ENCODE measurements at places on chromosomes 16 and 17.

- no peak for DNase-seq
Measured at GRCh38 chr16:14148569-14148968, 77.5 kb downstream of the MRTFB start.

- no peak for DNase-seq
Measured at GRCh38 chr16:24890746-24891145, 45.0 kb downstream of the SLC5A11 start.

GRCh38 chr17:46129302-46129701, 63.9 kb downstream of the KANSL1 start:
- no peak for DNase-seq

DNA sequence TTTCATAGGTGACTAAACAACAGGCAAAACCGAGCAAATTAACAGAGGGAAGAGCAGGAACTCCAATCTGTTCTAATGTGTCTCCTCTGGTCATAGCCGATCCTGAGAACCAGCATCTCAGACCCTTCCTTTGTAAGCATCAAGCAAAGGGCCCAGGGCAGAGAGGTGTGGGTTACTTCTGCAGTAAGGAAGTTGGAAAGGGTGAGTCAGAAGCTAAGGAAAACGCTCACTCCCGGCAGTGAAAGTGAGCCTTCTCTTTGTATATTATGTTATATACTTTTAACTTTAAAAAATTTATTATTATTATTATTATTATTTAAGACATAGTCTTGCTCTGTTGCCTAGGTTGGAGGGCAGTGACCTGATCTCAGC, 77.7 kb downstream of the MRM3 start:
- DNase-seq = no peak

- DNase-seq = no peak
Measured at GRCh38 chr16:84643180-84643583, 5.1 kb upstream of the KLHL36 start.

DNA sequence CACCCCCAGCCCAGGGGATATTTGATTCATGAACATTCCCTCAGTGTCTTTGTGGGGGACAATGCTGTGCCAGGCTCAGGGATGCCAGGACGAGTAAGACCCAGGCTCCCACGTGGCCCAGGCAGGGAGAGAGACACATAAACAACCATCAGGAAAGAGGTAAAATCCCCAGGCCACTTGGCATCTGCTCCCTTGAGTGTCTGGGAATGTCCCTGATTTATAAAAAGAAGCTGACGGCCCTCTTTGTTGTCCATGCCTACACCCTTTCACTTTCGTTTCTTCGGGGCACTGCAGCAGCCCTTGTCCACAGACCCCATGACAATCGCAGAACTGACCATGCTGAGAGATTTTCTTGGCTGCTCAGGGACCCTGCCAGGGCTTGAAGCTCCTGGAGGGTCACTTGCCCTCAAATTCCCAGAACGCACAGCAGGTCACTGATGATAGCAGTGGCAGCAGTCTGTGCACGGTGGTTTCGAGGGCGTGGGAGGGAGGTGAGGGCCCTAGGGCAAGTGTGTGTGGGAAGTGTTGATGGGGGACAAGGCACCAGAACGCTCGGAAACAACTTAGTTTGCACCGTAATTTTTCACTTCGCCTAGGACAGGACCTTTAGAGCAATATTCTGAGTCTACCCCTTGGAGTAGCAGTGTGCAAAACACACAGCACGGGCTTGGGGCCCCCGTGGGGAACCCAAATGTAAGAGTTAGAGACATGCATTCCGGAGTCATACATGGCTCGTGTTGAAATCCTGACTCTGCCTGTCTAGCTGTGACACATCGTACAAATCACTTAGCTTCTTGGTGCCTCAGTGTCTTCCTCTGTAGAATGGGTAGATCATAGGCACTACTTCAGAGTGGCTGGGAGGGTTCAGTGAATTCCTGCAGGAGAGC, 4.7 kb downstream of the NOD2 start:
- DNase-seq = peak; percentile 10

GRCh38 chr17:70168044-70168976, 1.0 kb upstream of the KCNJ2 start:
- DNase-seq = no peak

GRCh38 chr16:4136229-4136813, 20.1 kb upstream of the ADCY9 start:
- DNase-seq = no peak

DNA sequence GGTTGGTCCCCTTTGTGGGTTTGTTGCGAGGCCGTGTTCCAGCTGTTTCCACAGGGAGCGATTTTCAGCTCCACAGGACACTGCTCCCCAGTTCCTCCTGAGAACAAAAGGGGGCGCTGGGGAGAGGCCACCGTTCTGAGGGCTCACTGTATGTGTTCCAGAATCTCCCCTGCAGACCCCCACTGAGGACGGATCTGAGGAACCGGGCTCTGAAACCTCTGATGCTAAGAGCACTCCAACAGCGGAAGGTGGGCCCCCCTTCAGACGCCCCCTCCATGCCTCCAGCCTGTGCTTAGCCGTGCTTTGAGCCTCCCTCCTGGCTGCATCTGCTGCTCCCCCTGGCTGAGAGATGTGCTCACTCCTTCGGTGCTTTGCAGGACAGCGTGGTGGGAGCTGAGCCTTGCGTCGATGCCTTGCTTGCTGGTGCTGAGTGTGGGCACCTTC, 27.3 kb upstream of the STH start:
- DNase-seq = no peak

GRCh38 chr17:80951121-80952090, 40.2 kb upstream of the CHMP6 start:
- no peak for DNase-seq

DNA sequence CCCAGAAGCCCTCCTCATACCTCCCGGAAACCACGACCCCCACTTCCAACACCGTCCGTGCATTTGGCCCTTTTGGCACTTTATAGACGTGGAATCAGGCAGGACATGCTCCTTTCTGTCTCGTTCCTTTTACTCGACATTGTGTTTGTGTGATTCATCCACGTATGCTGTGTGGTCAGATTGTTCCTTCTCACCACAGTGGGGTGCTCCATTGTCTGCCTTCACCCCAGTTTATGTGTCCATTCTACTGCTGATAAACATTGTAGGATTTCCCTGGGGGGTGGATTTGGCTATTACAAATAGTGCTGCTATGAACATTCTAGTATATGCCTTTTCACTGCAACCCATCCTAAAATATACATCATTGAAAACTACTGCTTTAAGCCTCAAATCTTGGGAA, 28.9 kb upstream of the RPH3AL start:
- DNase-seq = no peak

DNA sequence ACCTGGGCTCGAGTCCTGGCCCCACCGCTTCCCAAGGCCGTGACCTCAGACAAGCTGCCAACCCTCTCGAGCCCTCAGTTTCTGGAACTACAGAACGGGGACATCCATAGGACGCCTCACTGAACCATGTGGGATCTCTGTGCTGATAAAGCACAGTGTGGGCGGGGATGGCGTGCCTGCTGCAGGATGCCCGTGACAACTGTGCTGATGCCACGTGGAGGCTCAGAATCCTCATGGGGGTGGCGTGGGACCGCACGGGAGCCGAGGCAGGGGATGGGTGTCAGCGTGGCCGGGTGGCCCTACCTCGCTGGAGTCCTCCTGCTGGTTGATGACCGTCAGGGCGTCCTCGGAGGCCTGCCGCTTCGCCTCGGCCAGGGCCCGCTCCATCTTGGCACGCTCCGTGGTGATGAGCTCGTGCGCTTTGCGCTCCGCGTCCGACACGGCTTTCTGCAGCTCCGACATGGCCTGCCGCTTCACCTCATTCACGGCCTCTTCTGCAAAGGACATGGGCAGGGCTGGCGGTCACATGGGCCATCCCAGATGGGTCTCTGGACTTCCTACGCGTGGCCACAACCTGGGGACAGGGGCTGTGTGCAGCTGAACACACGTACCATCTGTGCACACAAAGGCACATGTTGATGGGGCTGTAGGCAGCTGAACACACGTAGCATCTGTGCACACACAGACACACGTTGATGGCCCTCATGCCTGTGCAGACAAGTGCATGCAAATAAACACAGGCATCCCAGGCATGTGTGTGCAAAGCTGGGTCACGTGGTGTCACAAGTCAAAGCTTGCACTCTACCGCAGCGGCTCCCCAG, 12.7 kb upstream of the PABPN1L start:
- DNase-seq = no peak

DNA sequence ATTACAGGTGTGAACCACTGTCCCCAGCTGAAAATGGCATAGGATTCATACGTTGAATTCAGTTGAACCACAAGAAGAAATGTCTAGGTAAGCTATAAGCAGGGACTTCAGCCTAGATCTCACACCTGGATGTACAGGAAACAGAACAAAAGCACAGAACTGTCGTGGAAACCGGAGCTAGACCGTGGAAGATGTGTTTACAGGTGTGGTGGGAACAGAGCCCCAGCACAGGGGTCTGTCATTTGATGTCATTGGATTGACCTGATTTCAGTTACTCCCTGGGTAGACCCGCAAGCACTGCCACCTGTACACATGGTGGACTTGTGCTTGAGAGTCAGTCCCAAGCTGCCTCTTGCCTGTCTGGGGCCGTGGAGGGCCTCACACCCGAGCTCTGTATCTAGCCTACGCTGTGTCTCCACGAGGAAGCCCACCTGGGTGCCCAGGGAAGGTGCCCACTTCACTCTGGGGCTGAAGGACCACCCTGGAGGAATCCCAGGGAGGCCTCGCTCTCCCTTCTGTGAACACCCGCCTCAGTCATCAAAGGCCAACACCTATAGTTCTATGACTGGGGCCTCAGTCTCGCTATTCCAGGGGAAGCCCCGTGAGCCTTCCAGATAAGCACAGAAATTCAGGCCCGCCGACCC, 32.2 kb upstream of the MLKL start:
- no peak for DNase-seq

- DNase-seq = no peak
Measured at GRCh38 chr17:42132941-42133340, 10.3 kb downstream of the HSPB9 start.

DNA sequence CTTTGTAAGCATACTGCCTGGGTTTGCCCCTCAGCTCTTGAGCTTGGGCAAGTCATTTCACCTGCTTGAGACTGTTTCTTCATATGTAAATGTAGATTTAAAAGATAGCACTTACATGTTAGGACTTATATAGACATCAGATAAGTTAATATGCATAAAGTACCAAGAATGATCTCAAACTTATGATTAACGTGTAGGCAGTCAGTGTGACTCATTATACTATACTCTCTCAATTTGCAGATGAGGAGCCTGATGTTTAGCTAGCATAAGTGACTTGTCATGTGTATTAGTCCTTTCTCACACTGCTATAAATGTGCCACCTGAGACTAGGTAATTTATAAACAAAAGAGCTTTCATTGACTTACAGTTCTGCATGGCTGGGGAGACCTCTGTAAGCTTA, 690.5 kb downstream of the KCNJ2 start:
- no peak for DNase-seq

DNA sequence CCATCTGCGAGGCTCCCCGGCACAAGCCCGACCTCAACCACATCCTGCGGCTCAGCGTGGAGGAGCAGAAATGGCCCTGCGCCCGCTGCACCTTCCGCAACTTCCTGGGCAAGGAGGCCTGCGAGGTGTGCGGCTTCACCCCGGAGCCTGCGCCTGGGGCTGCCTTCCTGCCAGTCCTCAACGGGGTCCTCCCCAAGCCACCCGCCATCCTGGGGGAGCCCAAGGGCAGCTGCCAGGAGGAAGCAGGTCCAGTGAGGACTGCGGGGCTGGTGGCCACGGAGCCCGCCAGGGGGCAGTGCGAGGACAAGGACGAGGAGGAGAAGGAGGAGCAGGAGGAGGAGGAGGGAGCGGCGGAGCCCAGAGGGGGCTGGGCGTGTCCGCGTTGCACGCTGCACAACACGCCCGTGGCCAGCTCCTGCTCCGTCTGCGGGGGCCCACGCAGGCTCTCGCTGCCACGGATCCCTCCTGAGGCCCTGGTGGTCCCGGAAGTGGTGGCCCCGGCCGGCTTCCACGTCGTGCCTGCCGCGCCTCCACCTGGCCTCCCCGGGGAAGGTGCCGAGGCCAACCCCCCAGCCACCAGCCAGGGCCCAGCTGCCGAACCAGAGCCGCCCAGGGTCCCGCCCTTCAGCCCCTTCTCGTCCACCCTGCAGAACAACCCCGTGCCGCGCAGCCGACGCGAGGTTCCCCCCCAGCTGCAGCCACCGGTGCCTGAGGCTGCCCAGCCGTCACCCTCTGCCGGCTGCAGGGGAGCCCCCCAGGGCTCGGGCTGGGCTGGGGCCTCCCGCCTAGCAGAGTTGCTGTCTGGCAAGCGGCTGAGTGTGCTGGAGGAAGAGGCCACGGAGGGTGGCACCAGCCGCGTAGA, 13.1 kb upstream of the PRR35 start:
- no peak for DNase-seq

- no peak for DNase-seq
Measured at GRCh38 chr17:48244121-48244711, 136.7 kb downstream of the SNX11 start.

- no peak for DNase-seq
Measured at GRCh38 chr17:75125984-75126383, 5.6 kb downstream of the NT5C start.

DNA sequence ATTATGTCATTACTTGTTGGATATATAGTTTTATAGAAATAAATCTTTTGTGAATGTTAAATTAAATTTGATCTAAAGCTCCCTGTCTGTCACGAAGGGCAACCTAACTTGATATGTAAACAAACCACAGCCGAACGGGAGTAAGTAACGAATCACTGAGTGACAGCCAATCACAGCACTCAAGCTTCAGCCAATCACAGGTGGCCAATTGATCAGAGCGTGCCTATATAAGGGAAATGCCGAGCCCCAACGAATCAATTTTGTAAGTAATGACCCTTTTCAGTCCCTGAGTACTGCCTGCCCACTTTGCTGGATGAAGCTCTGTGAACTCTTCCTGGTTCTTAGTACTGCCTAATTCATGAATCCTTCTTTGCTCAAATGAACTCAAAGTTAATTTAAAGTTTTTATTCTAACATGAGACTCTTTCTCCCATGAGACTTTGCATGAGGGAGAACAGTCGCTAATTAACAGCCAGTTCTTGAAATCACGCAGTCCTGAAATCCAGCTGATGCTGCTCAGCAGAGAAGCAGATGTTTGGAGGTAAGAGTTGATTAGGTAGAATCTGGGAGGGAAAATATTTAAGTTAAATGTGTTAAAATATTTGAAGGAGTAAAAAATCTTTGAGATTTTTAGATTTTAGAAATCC, 302.2 kb downstream of the CNTNAP4 start:
- DNase-seq = no peak

Data from smooth muscle cell of the brain vasculature (primary cell).